ENCODE measurements at places on chromosomes 4 and X. TPM values are rescaled to one million over a fixed set of nuclear protein-coding genes. Genes with fewer than 3 reads are reported as not detected.

The PHKA1 gene
- 10.1 TPM for total RNA-seq

The LAMP2 gene
- 45.5 TPM for total RNA-seq

The SSX2B gene
- total RNA-seq, result not detected

- DNase-seq, result no peak
Measured at GRCh38 chr4:149715822-149716585, 99.6 kb downstream of the IQCM start.

DNA sequence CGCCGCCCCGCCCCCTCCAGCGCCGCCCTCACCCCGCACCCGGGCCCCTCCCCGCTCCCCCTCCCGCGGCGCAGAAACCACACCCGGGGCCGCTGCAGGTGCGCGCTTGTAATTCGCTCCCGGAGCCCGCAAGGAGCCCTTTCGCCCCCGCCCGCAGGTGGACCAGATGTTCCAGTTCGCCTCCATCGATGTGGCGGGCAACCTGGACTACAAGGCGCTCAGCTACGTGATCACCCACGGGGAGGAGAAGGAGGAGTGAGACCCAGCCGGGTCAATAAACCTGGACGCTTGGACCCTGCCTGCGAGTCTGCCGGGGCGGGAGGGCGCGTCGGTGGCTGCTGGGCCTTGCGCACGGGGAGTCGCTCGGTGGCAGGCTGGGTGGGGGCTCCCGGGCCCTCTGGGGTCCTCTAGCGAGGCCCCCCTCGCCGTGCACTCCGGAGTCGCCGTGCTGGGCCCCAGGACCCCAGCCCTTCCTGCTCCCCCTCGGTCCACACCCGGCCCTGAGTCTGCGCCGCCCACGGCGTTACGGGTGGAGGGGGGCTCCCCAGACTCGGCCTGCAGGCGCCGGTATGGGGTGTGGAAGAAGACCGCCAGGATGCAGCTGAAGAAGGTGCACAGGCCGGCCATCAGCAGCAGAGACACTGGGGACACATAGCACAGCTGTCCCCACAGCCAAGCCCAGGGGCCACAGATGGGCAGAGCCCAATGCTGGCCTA lies 7.1 kb downstream of the SLC49A3 start:
- no peak for DNase-seq

Data from neural crest cell (in vitro differentiated cells).